ENCODE measurements at places on chromosomes 1 and 21. TPM values are rescaled to one million over a fixed set of nuclear protein-coding genes. Genes with fewer than 3 reads are reported as not detected.

Gene ALX3
- not detected for total RNA-seq

Gene KCNJ6
- total RNA-seq = not detected

Gene FAM151A
- total RNA-seq = not detected

Gene KCNA10
- not detected for total RNA-seq
